ENCODE measurements at places on chromosomes 3 and 15.
A peak's percentile ranks its signal among the peaks of the same experiment; 100 is the strongest.

GRCh38 chr3:128317698-128318231 lies 148.9 kb downstream of the DNAJB8 start:
- no peak for DNase-seq
- H3K4me3 ChIP-seq: no peak overlapping the region

DNA sequence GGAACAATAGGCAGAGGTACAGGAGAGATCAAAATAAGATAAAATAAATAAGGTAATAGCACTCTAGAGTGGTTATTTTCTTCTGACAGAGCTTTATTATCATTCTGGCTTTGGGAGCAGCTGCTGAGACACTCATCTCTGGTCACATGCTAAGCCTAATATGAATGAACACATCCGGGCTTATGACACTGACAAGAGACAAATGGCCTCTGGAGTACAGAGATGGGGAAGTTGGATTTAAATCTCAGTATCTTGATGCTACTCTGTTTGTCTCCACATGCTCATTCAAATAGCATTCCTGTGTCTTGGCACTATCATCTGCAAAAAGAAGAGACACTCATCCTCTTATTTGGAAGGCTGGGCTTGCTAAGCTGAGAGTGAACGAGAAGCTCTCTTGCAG lies 55.6 kb downstream of the TMEM45A start:
- no peaks in the 10 kb centered on the region for H3K36me3 ChIP-seq
- DNase-seq: no peak
- no peak overlapping the region for H3K27ac ChIP-seq
- H3K27me3 ChIP-seq: no peaks in the 10 kb centered on the region
- no peak overlapping the region for H3K4me3 ChIP-seq

- no peaks in the 10 kb centered on the region for H3K36me3 ChIP-seq
- H3K27ac ChIP-seq: no peak overlapping the region
- no peak for DNase-seq
- H3K4me1 ChIP-seq: no peaks in the 10 kb centered on the region
- H3K27me3 ChIP-seq: peaks cover 19% of the 10 kb centered on the region
Measured at GRCh38 chr3:94323596-94323995, 260.7 kb downstream of the NSUN3 start.

DNA sequence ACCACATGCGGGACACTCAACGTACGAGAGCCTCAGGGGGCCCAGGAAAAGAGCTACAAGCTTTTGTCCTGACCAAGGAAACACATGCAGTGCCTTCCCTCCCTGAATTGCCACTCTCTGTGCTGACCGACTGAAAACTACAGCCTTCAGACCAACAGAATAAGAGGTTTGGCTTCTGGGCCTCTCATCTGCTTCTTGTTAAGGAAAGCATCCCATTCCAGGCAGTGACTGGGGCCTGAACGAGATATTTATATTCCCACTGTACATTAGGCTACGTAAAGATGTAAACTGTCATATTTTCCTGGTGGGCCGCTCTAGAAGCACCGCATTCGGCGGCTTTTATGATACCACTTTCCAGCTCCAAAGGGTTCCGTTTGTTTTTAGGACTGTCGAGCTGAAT lies 208.9 kb upstream of the TPM1 start:
- H3K27ac ChIP-seq: peak overlapping the region; percentile 79
- H3K4me1 ChIP-seq: peaks cover 20% of the 10 kb centered on the region
- peaks cover 16% of the 10 kb centered on the region for H3K36me3 ChIP-seq
- no peak overlapping the region for H3K4me3 ChIP-seq
- no peak for DNase-seq
- no peaks in the 10 kb centered on the region for H3K27me3 ChIP-seq

DNA sequence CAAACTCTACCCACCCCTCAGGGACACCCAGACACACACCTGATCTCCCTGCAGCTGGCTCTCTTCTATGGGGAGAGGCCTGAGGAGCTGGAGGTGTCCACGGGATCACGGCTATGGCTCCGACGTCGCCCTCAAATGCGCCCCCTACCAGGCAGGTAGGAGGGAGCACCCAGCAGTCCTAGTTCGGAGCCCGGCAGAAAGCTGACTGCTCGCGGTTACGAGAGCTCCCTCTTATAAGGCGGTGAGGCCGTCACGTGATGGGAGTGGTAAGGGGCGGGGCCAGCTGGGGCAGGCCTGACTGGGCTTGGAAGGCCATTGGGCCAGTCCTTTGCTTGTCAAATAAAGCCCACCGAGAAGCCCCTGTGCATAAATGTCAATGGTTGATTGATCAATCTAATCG lies at the start of gene PRR20G:
PRR20G (minus strand) TSS at position 207 of the 400 bp plus-strand sequence. CDS start 681 bp downstream, outside the sequence.
- H3K36me3 ChIP-seq: no peaks in the 10 kb centered on the region
- H3K27me3 ChIP-seq: peaks cover 22% of the 10 kb centered on the region
- no peaks in the 10 kb centered on the region for H3K4me1 ChIP-seq
- H3K27ac ChIP-seq: no peak within 1 kb of the TSS
- no peak for DNase-seq

DNA sequence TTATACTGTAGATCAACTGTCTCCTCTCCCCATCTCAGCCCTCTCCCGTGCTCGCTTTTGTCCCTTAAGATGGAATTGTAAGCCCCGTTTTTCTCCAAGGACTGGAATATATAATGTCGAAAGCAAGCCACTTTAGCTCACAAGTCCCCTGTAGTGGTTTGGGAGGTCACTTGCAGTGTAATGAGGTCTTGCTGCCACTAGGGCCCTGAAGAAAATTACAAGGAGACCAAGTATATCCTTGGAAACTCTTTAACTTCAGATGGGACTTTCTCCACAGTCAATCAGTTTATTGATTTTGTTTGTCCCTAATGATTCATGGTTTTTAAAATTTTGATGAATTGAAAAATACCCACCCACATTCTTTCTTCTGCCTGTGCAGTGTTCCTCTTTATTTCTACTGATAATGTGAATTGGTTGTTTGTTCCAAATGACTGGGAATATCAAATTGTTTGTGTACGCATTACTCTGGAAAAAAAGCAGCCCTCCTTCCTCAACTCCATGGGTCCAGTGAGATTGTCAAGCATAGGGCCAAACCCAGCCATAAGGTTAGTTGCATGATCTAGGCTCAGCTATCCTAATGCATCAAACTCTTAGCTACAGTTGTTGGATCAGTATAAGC lies 294.8 kb downstream of the MCTP2 start:
- H3K4me3 ChIP-seq: no peak overlapping the region
- no peak overlapping the region for H3K27ac ChIP-seq
- no peak for DNase-seq
- no peaks in the 10 kb centered on the region for H3K36me3 ChIP-seq
- no peaks in the 10 kb centered on the region for H3K4me1 ChIP-seq
- no peaks in the 10 kb centered on the region for H3K27me3 ChIP-seq

DNA sequence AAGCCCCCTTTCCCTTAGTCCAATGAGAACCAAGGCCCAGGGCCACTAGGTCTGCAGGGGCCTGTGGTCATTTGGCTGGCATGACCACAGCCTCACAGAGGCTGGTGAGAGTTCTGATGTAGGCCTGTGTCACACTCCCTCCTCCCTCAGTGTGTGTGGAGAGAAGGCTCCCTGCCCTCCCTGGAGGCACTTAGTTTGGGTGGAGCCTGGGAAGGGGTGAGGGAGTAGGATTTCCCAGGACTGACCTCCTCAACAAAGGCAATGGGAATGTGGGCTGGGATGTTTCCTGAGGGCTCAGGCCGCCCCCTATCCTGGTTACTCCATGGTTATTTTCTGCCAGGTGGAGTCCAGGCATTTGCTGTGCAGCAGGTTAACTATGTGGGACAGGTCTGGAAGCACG lies 7.6 kb downstream of the TEX264 start:
- no peaks in the 10 kb centered on the region for H3K27me3 ChIP-seq
- H3K4me3 ChIP-seq: no peak overlapping the region
- peaks cover 5% of the 10 kb centered on the region for H3K36me3 ChIP-seq
- no peak for DNase-seq
- no peak overlapping the region for H3K27ac ChIP-seq

- no peak overlapping the region for H3K27ac ChIP-seq
- no peaks in the 10 kb centered on the region for H3K4me1 ChIP-seq
- no peaks in the 10 kb centered on the region for H3K36me3 ChIP-seq
- DNase-seq: no peak
- H3K27me3 ChIP-seq: peaks cover 33% of the 10 kb centered on the region
Measured at GRCh38 chr15:29403772-29404171, 134.2 kb upstream of the NSMCE3 start.

DNA sequence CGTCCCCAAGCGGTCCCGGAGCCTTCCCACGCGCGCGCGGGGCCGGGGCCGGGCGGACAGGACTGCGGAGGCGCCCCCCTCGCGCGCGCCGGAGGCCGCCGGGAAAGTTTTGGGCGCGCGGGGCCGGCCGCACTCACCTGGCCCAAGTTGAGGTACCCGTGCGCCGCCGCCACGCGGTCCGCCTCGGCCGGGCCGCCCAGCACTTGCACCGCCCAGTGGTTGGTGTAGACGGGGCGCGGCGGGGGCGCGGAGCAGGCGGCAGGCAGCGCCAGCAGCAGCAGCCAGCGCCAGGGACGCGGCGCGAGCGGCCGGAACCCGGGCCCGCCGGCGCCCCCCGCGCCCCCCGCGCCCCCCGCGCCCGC lies 289 bp downstream of the PCSK6 start:
- peaks cover 2% of the 10 kb centered on the region for H3K4me1 ChIP-seq
- no peak overlapping the region for H3K4me3 ChIP-seq
- no peak overlapping the region for H3K27ac ChIP-seq
- DNase-seq: no peak
- no peaks in the 10 kb centered on the region for H3K36me3 ChIP-seq
- peaks cover 76% of the 10 kb centered on the region for H3K27me3 ChIP-seq

DNA sequence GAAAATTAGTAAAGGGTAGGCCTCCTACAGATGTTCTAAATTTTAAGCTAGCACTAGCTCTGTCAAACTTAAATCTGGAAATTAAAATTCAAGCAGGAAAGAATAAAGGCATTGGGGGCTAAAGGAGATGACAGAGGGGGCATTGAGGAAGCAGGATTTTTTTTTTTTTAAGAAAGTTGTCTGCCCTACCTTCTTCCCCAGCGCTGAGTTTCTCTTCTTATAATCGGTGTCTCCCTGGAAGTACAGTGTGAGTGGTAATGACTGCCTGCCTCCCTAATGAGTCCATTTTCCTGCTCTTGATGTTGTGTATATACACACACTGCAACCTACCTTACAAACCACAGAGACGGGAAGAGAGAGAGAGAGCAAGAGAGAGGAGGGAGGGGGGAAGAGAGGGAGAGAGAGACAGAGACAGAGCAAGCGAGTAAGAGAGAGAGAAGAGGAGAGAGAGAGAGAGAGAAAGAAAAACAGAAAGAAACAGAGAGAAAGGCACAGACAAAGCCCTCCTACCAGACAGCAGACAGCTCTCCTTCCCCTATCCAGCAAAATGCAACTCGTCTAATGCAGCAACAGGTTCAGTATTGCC lies 47.0 kb downstream of the ZBTB20 start:
- H3K36me3 ChIP-seq: peaks cover 18% of the 10 kb centered on the region
- H3K27me3 ChIP-seq: no peaks in the 10 kb centered on the region
- no peak for DNase-seq
- peak overlapping the region; percentile 90 for H3K27ac ChIP-seq
- H3K4me3 ChIP-seq: peak overlapping the region; percentile 63
- H3K4me1 ChIP-seq: peaks cover 28% of the 10 kb centered on the region

DNA sequence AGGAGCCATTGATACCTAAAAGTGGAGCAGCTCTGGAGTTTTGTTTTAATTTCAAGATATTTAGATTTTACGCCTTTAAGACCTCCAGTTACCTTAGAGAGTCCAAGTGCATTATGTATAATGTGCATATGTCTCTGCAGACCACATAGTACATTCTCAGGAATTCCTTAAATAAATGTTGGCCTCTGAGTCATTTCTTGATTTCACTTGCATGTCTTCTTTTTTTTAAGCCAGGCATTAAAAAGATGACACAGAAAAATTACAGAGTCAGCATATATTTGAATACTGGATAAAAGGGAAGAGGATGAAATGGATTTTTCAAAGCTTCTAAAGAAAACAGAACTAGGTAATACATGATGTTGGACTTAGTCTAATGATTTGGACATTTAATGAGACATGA lies 125.2 kb downstream of the TMCO5A start:
- H3K27ac ChIP-seq: no peak overlapping the region
- H3K36me3 ChIP-seq: no peaks in the 10 kb centered on the region
- peaks cover 16% of the 10 kb centered on the region for H3K4me1 ChIP-seq

DNA sequence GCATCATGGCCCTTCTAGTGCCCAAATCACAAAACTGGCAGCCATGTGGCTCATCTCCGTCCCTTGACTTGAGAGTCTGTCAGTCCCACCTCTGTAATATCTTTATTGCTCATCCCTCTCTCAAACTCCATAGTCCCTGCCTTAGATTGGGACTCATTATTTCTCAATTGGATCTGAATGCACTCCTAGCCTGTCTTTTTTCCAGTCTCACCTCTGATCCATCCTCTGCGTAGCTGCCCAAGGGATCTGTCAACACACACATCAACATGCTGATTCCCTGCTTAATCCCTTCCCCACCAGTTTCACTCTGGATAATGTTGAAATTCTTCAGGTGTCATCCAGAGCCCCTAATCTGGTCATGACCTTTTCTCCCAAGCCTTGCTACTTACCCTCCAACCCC lies 39.3 kb downstream of the NMNAT3 start:
- no peaks in the 10 kb centered on the region for H3K27me3 ChIP-seq
- DNase-seq: no peak
- peaks cover 7% of the 10 kb centered on the region for H3K36me3 ChIP-seq
- H3K27ac ChIP-seq: no peak overlapping the region
- H3K4me1 ChIP-seq: peaks cover 6% of the 10 kb centered on the region
- no peak overlapping the region for H3K4me3 ChIP-seq

- H3K4me1 ChIP-seq: peaks cover 9% of the 10 kb centered on the region
- no peaks in the 10 kb centered on the region for H3K27me3 ChIP-seq
- DNase-seq: no peak
- H3K27ac ChIP-seq: no peak overlapping the region
- no peaks in the 10 kb centered on the region for H3K36me3 ChIP-seq
Measured at GRCh38 chr3:40714771-40715345, 190.1 kb downstream of the ZNF621 start.

GRCh38 chr15:74027688-74028087 lies 33.2 kb downstream of the PML start:
- DNase-seq: no peak
- H3K36me3 ChIP-seq: peaks cover 14% of the 10 kb centered on the region
- no peaks in the 10 kb centered on the region for H3K27me3 ChIP-seq
- no peaks in the 10 kb centered on the region for H3K4me1 ChIP-seq

DNA sequence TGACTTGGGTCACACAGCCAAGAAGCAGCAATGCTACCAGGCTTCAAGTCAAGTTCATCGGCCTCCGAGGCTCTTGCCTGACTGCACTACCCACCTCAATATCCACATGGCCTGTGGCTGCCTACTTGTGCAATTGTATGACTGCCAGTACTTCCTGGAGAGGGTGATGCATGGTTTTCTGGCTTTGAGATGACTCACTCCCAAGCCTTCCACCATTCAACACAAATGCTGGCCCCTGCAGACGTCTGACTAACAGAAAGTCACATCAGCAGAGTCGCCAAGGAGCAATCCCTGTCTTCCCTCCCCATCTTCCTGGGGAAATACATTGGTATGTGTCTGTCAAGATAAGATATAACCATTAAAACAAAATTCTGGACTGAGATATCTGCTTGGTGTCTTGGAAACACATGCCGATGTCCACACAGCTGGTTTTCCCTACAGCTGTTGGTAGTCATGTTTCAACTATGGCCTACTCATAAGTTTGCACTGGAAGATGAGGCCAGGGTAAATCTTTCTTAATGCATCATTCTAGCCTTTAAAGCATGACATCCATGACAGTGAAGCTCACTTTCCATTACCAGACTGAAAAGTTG lies 79.6 kb upstream of the SPATA12 start:
- H3K4me3 ChIP-seq: no peak overlapping the region
- H3K27me3 ChIP-seq: no peaks in the 10 kb centered on the region
- peaks cover 19% of the 10 kb centered on the region for H3K4me1 ChIP-seq
- H3K36me3 ChIP-seq: no peaks in the 10 kb centered on the region
- DNase-seq: no peak

GRCh38 chr15:22229990-22230819 lies 149.9 kb downstream of the OR4M2 start:
- no peak overlapping the region for H3K27ac ChIP-seq
- no peaks in the 10 kb centered on the region for H3K27me3 ChIP-seq
- H3K36me3 ChIP-seq: peaks cover 2% of the 10 kb centered on the region
- no peak overlapping the region for H3K4me3 ChIP-seq

GRCh38 chr3:11560746-11561145 lies 83.0 kb downstream of the VGLL4 start:
- H3K27me3 ChIP-seq: no peaks in the 10 kb centered on the region
- H3K27ac ChIP-seq: peak overlapping the region; percentile 28
- peaks cover 47% of the 10 kb centered on the region for H3K4me1 ChIP-seq

All from mesothelial cell of epicardium (in vitro differentiated cells).